ENCODE measurements at places on chromosomes 2 and 18.

- DNase-seq = no peak
These were observed 13.0 kb downstream of the IMPA2 start for GRCh38 chr18:11994336-11994702.

- DNase-seq = no peak
These were observed 688.9 kb upstream of the ID2 start for GRCh38 chr2:7992612-7993602.

- no peak for DNase-seq
These were observed 669.5 kb downstream of the ERBB4 start for GRCh38 chr2:211868996-211869533.

- no peak for DNase-seq
These were observed 12.5 kb upstream of the CABYR start for GRCh38 chr18:24126155-24126961.

DNA sequence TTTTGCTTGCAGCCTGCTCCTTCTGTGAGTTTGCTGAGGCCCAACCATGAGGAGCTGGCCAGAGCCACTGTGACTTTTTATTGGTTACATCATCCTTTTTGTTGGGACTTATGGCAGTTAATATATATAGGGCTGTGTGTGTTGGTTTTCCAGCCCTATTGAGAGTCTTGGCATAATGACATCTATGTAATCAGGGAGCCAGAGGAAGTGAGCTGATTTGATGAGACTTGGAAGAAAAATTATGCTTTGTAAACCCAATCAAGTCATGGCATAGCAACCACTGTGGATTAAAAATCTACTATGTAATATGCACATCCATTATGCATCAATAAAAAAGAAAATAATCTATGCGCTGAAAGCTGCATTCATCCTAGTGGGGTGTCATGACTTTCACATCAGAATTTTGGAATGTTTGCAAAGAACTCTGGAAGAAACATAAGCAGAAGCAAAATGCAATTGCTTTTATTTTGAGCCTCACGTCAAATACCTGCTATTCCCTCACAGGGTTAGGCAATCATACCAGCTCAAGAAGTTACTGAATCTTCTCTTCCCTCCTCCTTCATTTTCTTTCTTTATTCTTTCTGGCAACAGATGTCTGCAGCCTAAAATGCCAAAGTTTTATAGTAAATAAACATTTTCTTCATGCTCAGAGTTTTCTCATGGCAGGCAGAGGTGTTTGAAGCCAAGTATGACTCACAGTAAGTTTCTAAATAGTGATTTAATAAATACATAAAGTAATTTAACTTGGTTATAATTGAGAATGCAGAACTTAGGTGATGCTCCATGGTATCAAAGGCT lies 308.5 kb downstream of the KCNS3 start:
- no peak for DNase-seq

GRCh38 chr2:82215212-82215611 lies 1910.7 kb upstream of the LRRTM1 start:
- no peak for DNase-seq

- no peak for DNase-seq
These were observed 49.8 kb downstream of the ZNF516 start for GRCh38 chr18:76445275-76445674.
